AG08396 (cell line): ENCODE measurements at places on chromosomes 6 and 20.

DNA sequence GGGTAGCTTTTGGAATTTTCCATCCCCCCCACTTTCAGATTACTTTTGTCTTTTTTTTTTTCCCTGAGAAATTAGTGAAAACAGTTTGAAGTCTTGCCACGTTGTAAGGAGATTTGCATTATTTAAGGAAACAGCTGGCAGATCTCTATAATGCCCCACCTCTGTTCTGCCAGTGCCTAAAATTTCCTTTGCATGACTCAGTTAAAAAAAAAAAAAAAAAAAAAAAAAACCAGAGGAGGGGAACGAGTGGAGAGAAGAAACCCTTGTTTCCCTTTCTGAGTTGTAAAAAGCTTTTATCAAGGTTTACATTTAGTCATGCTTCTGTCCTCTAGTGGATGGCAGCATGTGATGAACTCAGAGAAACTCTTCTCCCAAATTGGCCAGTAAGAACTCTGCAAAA lies 33.5 kb downstream of the CARMIL1 start:
- peak; percentile 17 for DNase-seq

DNA sequence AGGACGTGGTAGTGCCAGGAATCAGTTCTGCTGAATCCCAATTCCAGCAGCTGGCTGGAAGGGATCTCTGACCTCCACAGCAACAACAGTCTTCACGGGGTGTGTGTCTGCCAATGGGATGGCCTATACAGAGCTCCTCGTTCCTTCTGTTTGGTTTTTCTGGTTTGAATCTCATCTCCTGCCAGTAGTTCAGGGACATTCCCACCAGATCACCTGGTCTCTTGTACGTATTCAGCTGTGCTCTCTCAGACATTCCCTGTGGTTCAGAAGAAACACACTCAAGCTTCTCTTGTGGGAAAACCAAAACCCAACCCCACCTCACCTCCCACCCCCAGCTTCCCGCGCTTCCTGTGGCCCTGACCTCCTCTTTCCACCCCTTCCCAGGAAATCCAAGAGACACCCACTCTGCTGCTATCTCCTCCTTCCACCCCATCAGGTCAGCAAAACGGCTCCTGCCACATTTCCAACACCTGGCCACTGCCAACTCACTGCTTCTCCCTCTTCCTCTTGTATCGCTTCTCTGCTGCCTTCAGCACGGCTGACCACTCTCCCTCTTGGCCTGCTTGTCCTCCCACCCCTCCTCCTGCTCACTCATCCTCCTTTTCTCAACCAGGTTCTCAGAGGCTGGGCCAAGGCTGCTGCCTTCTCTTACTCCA lies 63.3 kb upstream of the PTGIS start:
- DNase-seq, result no peak

DNA sequence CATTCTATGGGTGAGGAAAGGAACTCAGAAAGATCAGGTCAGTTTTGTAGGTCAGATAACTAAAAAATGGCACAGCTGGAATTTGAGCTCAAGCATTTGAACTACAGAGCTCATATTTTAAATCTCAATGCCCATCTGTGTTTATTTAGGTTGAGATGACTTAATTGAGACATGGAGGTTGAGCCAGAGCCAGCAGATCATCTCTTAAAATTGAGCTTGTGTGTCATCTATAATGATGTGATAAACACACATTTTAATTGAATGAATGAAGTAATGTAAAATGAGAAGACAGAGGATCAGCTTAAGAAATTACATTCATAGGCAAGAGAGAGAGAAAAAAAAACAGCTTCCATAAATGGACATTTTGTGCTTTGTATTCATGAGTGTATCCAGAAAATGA lies 3.7 kb downstream of the MANEA start:
- DNase-seq, result no peak

DNA sequence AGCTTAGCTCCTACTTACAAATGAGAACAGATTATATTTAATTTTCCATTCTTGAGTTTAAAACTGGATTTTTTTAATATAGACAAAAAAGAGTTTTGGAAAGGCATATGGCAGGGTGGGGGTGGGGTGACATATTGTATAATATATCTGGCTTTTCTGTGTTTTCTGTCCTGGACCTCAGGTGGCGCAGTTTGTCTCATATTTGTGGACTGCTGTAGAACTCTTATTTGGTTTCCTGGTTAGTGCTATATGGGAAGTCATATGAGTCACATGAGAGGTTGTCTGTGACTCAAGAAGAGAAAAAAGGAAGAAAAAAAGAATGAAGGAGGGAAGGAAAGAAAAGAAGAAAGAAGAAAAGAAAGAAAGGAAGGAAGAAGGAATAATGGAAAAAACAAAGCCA lies 131.8 kb downstream of the CLVS2 start:
- DNase-seq, result no peak

DNA sequence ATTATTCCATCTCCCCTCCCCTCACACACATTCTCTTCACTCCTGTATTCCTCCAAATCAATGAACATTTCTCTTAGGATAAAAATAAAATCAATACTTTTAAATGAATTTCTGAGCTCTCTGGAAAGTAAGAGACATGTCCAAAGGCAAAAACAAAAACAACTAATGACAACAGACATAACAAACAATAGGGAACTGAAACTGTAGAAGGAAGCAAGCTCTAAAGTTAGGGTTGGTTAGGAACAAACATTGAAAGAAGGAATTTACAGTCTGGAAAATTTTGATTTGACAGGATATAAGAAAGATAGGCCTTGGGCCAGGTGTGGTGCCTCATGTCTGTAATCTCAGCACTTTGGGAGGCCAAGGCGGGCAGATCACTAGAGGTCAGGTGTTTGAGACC lies 17.5 kb upstream of the MYCT1 start:
- no peak for DNase-seq

DNA sequence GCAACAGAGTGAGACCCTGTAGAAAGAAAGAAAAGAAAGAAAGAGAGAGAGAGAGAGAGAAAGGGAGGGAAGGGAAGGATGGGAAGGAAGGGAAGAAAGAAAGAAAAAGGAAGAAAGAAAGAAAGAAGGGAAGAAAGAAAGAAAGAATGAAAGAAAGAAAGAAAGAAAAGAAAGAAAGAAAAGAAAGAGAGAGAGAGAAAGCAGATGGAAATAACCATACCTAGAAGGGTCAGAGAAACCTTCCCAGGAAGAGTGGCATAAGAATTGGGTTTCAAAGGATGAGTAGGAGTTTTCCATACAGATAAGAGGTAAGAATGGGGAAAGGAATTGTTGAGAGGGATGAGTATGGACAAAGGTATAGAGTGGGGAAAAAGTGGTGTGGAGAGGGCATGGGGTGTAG lies 54.6 kb upstream of the SLC32A1 start:
- no peak for DNase-seq

GRCh38 chr6:63897459-63897858 lies 261.9 kb downstream of the PHF3 start:
- peak; percentile 5 for DNase-seq

GRCh38 chr20:24796236-24796635 lies 152.8 kb upstream of the CST7 start:
- DNase-seq, result no peak

DNA sequence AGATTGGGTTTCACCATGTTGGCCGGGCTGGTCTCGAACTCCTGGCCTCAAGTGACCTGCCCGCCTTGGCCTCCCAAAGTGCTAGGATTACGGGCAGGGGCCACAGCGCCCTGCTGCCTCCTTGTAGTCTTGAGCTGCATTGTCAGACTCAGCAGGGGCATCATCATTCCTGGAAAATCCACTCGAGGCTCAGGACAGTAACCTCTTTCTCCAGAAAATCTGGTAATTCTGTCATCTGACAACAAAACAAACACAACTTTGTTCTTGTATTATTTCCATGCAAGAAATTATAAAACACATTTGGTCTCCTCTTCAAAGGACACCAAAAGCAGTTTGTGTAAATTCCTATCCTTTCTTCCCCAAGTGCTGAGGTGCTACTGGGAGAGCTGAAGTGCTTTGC lies 137.2 kb upstream of the INSM1 start:
- DNase-seq, result no peak

DNA sequence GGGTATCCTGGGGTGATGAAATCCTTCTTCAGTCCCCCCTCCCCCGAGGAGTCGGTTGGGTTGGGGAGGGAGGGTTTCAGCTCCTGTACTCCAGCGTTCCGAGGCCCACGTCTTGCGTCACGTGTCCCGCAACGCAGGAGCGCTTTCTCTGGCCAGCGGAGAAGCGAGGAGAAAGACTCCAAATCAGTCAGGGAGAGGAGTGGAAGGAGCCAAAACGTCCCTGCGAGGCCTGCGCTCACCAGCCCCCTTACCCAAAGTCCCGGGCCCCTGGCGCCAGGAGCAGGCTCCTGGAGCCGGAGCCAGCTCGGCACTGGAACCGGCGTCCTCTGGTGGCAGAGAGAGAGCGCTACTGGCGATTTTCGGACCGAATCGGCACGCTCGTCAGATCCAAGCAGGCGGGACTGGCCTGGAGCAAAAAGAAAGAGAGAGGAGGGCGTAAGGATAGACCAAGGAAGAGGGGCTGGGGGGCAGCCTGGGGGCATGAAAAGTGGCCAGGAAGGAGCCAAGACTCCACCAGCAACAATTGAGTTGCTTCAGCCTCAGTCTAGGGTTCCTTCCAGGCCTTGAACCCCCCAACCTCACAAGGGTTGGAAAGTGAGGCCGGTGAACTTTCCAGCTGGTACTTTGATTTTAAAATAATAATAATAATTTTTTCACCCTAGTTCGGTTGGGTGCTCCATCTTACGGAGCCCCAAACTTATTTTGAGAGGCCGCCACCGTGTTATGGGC lies at the start of gene GNAS:
GNAS (plus strand) TSS at position 174 of the 729 bp plus-strand sequence.
- peak; percentile 84 for DNase-seq

- DNase-seq, result no peak
Measured at GRCh38 chr6:144955392-144955791, 670.3 kb downstream of the UTRN start.

DNA sequence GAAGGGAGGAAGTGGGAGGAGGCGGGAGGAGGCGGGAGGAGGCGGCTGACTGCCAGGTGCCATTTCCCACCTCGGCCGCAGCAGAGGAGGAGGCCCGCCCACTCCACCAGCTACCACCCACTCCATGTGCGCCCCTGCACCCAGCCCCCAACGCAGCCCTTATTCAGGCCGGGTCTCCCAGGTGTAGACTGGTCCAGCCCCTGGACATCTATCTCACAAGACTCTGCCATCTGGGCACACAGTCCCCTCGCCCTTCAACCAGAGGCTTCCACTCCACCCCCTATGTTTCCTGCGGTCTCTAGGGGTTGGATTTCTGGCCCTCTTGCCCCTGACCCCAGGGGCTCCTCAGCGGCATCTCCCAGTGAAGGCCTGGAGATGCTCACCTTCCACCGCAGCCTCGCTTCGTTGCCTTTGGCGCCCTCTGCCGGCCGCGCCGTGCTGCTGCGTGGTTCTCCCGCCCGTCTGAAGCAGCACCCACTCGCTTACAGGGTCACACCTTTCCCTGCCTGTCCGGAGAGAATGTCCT lies 32.6 kb upstream of the FAM83D start:
- DNase-seq, result peak; percentile 84

GRCh38 chr6:24996269-24996836 lies 60.6 kb upstream of the RIPOR2 start:
- no peak for DNase-seq

DNA sequence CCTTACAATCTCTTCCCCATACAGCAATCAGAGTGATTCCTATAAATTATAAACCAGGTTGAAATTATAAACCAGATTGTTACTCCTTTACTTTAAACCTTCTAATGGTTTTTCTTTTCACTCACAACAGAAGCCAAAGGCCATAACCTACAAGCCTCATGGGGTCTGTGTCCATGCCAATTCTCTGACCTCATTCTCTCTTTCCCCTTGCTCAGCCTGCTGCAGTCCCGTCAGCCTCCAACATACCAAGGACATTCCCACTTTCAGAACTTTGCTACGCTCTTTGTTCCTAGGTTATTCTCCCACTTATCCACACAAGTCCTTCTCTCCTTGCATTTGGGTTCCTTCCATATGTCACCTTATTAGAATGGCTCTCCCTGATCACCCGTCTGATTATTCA lies 277.9 kb upstream of the TCF21 start:
- DNase-seq, result no peak

GRCh38 chr6:53220605-53221004 lies 72.0 kb upstream of the GCM1 start:
- no peak for DNase-seq

DNA sequence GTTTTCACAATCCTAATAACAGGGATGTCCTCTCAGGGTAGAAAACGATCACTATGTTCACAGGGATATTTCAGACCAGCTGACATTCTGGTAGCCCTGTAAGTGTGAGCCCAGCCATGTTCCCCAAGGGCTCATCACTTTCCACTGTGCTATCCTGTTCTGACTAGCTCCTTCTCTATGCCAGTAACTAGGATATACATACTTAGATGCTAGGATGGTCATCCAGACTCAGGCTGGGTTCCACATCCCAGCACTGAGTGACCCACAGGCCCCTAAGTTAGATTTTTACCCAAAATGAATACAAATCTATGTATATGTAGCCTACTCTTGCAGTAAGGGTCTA lies 83.0 kb downstream of the CD164 start:
- no peak for DNase-seq

GRCh38 chr6:132695773-132696172 lies 18.1 kb downstream of the VNN1 start:
- no peak for DNase-seq

- DNase-seq, result no peak
Measured at GRCh38 chr20:39654171-39654570, 692.0 kb downstream of the DHX35 start.

- DNase-seq, result peak; percentile 60
Measured at GRCh38 chr6:17493286-17493685, 99.9 kb downstream of the CAP2 start.

GRCh38 chr6:35367646-35368037 lies 25.3 kb downstream of the PPARD start:
- no peak for DNase-seq

DNA sequence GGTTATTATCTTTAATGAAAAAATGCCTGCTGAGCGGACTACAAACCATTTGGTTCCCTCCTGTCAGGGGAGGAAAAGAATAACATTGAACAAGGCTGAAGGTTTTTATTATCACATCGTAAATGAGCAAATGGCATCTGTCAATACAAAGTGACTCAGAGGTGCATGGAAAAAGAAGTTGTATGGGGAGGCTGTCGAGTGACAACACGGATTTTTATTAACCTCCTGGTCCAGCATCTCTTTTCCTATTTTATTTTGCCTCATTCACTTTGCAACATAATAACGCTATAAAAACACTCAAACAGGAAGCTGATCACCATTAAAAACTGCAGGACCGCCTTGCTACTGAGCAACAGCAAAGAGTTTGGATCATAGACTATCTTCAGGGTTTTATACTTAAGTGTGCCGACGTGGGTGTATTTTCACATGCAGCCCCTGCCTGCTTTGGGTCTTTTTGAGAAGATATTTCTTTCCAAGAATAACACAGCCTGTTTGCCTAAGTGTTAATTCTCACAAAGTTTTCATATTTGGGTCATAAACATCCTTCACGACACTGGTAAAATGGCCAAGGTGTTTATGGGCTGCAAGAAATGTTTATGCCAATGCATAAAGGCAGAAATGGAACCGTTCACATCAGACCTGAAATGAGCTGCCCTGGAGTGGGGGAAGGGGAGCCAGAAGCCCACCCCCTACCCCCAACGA lies 132.1 kb upstream of the SALL4 start:
- DNase-seq, result no peak

DNA sequence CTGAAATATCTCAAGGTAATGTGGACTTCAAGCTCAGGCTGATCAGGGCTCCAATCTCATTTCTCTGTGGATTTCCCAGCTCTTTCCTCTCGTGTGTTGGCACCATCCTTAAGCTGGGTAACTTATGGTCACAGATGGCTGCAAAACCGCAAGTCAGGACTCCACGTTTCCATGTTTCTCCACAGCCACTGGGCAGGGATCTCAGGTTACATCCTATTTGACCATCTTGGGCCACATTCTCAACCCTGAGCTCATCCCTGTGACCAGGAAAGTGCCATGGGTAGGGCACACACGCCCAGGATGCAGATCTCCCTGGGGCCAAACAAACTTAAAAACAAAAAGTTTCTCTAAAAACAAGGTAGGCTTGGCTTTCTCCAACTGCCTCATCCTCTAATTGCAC lies 15.4 kb downstream of the RPS6KA2 start:
- DNase-seq, result no peak
